ENCODE measurements at places on chromosomes 5 and 9.

- DNase-seq = no peak
Measured at GRCh38 chr9:135567311-135567710, 5.8 kb downstream of the PAEP start.

- DNase-seq = no peak
Measured at GRCh38 chr5:172008111-172008455, 1.6 kb upstream of the FBXW11 start.

GRCh38 chr5:57650360-57651069, 167.9 kb upstream of the ACTBL2 start:
- DNase-seq = no peak

DNA sequence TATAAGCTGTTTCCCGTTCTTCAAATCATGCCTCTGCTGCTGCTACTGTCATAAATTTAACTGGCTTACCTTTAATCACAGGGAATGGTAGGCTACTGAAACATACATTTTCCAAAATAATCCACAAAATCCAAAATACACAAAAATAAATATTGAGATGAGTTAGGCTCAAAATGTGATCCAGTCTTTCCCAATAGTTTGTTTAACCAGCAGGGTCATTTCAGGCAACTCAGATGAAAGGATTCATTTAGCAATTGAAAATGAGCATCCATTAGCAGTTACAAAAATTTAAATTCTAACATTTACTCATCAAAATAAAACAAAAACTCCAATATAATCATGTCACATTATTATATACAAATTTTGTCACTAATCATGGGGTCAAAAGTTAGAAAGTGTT, 1015.6 kb upstream of the DMAC1 start:
- no peak for DNase-seq

DNA sequence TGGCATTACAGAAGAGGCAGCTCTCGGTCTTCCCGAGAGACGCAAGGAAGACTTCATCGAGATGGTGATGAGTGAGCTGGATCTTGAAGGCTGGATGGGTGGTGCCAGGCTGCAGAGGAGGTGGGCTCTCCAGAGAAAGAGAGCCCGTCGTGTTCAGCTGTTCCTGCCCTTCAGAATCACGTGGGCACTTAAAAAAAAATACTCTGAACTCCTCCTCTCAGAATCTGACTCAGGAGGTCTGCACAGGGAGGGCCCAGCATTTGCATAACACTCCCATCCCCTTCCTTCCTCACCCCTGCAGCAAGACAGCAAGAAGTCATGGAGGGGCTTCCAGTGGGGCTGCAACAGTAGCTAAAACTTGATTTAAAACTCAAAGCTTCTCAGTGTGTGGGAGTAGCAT, 203.0 kb downstream of the ATPSCKMT start:
- no peak for DNase-seq

GRCh38 chr9:126125577-126125976, 201.1 kb upstream of the MVB12B start:
- DNase-seq = no peak

DNA sequence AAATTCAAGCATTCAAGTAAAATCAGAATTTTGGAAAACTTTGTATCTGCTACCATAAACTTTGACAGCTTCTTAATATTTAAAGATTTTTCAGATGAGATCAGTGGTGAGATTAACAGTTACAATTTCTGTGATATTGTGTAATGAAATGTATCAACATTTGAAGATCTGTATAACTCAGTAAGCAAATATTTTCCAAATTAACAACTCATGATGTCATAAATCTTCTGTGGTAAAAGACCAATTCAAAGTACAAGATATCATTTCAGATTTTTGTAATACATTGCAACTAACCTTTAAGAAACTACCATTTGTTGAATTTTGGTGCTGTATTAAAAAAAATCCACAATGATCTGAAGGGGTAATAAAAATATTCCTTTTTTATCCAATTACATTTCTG, 352.2 kb downstream of the KIAA0825 start:
- DNase-seq = no peak

GRCh38 chr9:71793386-71794105, 25.2 kb upstream of the CEMIP2 start:
- no peak for DNase-seq

DNA sequence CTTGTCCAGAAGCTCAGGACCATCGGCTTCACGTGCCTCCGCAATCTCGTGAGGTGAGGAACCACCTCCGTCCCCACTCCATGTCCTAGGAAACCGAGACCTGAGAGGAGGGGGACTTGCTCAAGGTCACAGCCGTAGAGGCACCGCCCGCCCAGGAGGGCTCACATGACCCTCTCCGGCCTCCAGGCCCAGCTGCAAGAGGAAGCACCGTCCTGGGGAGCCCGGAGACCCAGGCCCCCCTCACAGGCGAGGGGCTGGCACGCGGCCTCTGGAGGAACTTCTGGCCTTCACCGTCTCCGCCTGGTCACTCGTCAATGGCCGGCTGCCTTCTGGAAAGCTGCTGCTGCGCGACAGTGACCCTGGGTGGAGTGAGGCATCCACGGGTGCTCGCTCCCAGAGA, 24.2 kb downstream of the FAM78A start:
- no peak for DNase-seq

GRCh38 chr9:2427120-2427891, 194.3 kb upstream of the VLDLR start:
- DNase-seq = no peak

DNA sequence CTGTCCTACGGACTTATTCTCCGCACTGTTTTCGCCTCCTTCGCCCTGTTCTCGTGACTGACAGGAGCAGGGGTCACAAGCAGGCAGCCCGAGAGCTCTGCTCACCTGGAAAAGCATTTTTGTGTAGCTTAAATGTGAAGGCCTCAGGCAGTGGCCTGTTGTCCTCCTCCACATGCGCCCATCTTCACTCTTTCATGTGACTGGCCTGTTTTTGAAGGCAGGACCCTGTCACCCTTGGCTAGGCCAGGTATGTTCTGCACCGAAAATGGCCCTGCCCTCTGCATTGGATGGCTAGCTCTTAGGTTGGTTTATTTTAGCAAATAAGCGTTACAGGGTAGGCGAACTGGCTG, 614 bp upstream of the CPLANE1 start:
- no peak for DNase-seq

- no peak for DNase-seq
Measured at GRCh38 chr5:72434056-72434780, 73.0 kb downstream of the ZNF366 start.

DNA sequence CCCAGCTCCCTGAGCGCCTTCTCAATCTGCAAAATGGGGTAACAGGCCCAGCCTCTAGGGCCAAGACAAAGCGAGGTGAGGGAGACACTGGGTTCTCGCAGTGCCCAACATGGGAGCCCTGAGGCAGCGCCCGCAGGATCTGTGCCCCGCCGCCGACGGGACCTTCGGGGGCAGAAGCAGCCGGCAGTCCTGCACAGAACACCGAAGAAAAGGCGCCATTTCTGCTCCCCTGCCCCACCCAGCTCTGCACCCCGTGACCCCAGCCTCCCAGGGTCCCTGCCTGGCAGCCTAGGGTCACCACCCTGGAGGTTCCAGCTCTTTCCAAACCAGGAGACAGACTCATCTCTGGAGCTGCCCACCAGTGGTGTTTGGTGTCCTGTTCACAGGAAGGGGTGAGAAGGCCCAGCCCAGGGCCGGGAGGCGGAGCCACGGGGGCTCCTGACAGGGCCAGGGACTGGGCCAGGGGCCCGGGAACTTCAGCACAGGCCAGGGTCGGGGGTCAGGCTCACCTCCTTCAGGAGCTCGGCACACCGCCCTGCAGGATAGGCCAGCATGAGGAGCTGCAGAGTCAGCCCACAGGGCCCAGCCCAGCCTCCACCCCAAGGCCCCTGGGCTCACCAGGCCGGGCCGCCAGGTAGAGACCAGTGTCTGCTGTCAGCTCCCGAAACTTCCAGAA, 3.3 kb downstream of the LCN8 start:
- no peak for DNase-seq

DNA sequence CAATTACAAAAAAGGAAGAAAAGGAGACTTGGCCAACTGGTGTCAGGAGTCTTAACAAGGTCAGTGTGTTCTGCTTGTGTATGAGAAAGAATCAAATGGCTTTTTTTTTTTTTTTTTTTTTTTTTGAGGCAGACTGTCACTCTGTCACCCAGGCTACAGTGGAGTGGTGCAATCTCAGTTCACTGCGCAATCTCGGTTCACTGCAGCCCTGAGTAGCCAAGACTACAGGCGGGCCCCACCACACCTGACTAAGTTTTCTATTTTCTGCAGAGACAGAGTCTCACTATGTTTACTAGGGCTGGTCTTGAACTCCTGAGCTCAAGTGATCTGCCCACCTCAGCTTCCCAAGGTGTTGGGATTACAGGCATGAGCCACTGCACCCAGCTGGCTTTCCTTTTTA, 3.1 kb upstream of the IL7R start:
- DNase-seq = no peak

- no peak for DNase-seq
Measured at GRCh38 chr9:32218100-32218767, 166.2 kb upstream of the ACO1 start.

- DNase-seq = no peak
Measured at GRCh38 chr9:12735665-12736064, 39.2 kb upstream of the LURAP1L start.

DNA sequence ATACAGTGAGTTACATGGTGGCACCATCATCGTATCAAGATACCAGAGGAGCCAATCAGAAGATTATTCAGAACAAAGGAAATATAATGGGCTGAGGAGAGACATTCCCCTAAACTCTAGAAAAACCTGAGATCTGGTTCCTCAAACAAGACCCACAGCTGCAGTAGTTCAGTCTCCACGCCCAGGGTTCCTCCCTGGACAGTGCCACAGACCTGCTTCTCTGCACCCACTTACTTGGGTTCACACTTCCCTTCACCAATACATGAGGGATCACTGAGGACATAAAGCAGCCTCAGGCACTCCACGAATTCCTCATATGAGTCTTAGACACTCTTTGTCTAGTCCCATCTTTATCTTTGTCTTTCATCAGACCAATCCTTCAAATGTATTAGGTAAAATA, 101.7 kb downstream of the APTX start:
- DNase-seq = no peak

DNA sequence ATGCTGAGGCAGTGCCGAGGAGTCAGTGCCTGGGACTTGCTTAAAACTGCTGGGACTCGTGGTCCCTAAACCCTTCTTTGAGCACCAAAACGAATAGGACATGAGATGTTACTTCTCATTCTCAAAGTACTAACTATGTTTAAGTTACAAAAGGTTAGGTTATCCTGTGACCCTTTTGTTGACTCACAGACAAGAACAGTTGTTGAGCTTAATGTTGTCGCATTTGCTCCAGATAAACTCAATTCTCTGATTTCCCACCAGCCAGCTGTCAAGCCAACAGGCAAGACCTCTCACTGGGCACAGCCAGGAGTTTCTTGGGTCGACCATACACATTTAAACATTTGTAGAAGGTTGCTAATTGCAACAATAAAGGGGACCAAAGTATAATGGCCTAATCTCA, 249.4 kb downstream of the ADAMTSL1 start:
- no peak for DNase-seq

- DNase-seq = no peak
Measured at GRCh38 chr9:849431-849830, 7.9 kb downstream of the DMRT1 start.

DNA sequence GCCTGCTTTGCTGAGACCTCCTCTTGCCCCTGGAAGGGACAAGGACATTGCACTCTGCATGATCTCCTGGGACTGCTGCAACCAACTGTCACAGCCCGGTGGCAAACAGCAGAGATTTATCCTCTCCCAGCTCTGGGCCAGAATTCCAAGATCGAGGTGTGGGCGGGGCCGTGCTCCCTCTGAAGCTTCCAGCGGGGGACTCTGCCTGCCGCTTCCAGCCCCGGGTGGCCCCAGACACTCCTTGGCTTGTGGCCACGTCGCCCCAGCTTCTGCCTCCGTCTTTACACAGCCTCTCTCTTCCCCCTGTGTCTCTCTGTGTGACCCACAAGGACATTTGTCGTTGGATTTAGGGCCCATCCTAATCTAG, 67.1 kb downstream of the COL5A1 start:
- no peak for DNase-seq

GRCh38 chr5:74327339-74327685, 313.2 kb downstream of the ENC1 start:
- no peak for DNase-seq

DNA sequence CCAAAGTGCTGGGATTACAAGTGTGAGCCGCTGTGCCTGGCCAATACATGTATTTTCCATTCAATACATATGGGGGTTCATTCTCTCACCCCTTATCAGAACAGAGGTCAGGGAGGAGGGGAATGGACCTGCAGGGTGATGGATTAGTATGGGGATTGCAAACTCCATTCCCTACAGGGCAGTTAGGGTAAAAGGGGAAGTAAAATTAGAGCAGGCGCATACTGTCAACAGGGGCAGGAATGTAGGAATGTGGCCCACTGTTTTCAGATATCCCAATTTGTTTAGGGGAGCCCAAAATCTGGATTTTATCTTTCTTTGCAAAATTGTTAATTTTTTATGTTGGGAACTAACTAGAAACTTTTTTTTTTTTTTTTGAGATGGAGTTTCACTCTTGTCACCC, 46.4 kb upstream of the SLC44A1 start:
- no peak for DNase-seq

- DNase-seq = no peak
Measured at GRCh38 chr9:76796296-76796695, 32.1 kb downstream of the PCA3 start.

DNA sequence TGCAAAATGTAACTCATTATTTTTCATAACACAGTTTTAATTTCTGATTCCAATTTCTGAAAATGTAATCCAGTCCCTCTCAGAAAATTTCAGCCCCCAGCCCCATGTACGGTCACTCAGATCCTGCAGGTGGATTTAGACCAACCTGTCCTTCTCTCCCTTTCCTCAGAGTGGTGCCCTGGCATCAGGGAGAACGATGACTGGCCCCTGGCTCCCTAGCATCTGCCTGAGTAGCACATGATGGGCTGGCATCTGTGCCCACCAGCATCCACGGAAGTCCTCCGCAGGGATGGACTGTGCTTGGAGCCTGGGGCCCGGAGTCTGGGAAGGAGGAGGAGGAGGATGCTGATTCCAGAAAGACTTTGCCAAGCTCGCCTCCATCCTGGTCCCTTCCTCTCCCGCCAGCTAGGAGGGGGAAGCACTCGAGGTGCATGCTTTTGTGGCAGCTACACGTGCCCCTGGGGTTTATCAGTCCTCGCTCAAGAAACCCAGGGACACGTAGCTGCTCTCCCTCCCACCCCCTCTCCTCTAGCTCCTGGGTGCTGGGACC, 54.4 kb upstream of the RUFY1 start:
- DNase-seq = no peak
